Mucosa of gallbladder (tissue), 1 donor: ENCODE measurements at places on chromosomes 6 and 20. TPM values are rescaled to one million over a fixed set of nuclear protein-coding genes. Genes with fewer than 3 reads are reported as not detected.

Gene C6orf89
- total RNA-seq: 69.9 TPM

Gene PREX1
- total RNA-seq: 29.8 TPM

Gene CEP57L1
- total RNA-seq: 11.5 TPM

Gene TNNC2
- total RNA-seq: 0.81 TPM

Gene HCRTR2
- total RNA-seq: not detected

DNA sequence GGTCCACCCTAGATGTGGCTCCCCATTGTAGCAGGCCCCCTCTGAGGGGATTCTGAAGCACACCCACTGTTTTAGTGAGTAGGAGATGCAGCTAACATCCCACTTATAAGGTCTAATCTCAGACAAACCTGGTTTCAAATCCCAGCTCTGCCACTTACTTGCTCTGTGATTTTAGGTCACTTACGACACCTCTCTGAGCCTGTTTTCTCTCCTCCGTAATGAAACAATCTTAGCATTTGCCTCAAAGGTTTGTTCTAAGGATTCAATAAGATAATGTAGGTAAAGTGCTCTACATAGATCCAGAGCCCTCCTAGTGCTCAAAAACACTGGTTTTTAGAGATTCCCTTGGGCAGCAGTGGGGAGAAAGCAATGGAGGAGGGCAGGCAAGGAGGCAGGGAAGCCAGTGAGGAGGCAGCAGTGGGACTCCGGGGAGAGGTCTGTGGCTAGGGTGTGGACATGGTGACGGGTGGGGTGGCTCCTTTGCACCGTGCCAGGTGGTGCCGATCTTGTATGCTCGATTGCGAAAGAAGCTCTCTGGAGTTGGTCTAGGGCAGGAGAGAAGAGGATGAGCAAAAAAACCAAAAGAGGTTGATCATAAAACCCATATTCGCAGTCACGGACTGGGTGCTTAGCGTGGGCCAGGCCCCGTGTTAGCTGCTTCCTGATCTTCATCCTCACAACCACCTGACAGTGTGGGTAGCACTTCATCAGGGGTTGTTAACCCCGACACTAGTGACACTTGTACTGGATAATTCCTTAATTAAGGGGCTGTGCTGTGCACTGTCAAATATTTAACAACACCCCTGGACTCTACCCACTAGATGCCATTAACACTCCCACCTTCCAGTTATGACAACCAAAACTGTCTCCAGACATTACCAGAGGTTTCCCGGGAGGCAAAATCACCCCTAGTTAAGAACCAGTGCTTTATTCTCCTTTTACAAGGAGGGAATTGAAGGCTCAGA, 16.8 kb upstream of the PTGIS start:
- DNase-seq: peak; percentile 76

GRCh38 chr6:168035661-168036545, 38.4 kb downstream of the KIF25 start:
- no peak for DNase-seq

GRCh38 chr6:149380523-149380922, 19.5 kb upstream of the SUMO4 start:
- DNase-seq: no peak

DNA sequence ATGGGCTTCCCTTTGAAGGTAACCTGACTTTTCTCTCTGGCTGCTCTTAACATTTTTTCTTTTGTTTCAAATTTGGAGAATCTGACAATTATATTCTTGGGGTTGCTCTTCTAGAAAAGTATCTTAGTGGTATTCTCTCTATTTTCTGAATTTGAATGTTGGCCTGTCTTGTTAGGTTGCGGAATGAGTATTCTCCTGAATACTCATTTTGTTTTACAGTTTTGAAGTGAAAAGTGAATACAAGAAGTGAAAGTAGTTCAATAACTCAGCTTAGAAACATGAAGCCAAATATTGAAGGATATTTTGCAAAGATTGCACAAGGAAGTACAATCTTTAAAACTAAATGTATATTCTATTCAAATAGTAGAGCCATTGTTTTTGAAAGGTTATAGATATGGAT, 120.2 kb upstream of the MAP3K4 start:
- DNase-seq: no peak

- no peak for DNase-seq
These were observed 128.9 kb downstream of the ZMYND8 start for GRCh38 chr20:47227576-47227975.

- no peak for DNase-seq
These were observed 199.5 kb upstream of the CNR1 start for GRCh38 chr6:88365656-88366055.

GRCh38 chr6:139204978-139205377, 70.1 kb downstream of the HECA start:
- no peak for DNase-seq
